LHCN-M2 (cell line): ENCODE measurements at places on chromosomes 13 and 19. TPM values are rescaled to one million over a fixed set of nuclear protein-coding genes. Genes with fewer than 3 reads are reported as not detected.

Gene ADAT3
- 6.0 and 7.6 TPM in 2 replicates for total RNA-seq

Gene MBD3L2
- not detected in 2 replicates for total RNA-seq

Gene CGB5
- total RNA-seq, result 1.1 TPM in 1 of 2 replicates, not detected in the other

Gene HIF3A
- total RNA-seq, result not detected in 2 replicates

Gene SYDE1
- 68.1 and 78.8 TPM in 2 replicates for total RNA-seq

Gene C1QTNF9B
- not detected in 2 replicates for total RNA-seq

Gene CGB1
- not detected in 2 replicates for total RNA-seq

Gene OR7D2
- 0.17 TPM in 1 of 2 replicates, not detected in the other for total RNA-seq

Gene ZNF582
- total RNA-seq, result 1.5 and 2.2 TPM in 2 replicates

Gene TNFSF11
- total RNA-seq, result not detected in 2 replicates

Gene IZUMO1
- total RNA-seq, result not detected in 2 replicates

Gene HIPK4
- total RNA-seq, result not detected in 2 replicates

Gene OR10H2
- not detected in 2 replicates for total RNA-seq

Gene PNMA8B
- total RNA-seq, result 0.19 TPM in 1 of 2 replicates, not detected in the other

Gene PNMA8C
- total RNA-seq, result 0.17 TPM in 1 of 2 replicates, not detected in the other

Gene FCGBP
- 0.06 and 0.13 TPM in 2 replicates for total RNA-seq

Gene MRI1
- 38.7 and 50.3 TPM in 2 replicates for total RNA-seq

Gene CPAMD8
- total RNA-seq, result 0.11 TPM in 1 of 2 replicates, not detected in the other

Gene CPB2
- total RNA-seq, result not detected in 2 replicates

Gene ZNF443
- total RNA-seq, result 3.5 and 4.5 TPM in 2 replicates

Gene GPR18
- total RNA-seq, result not detected in 2 replicates

Gene ZNF154
- total RNA-seq, result 0.96 and 1.1 TPM in 2 replicates

Gene FAAP24
- 7.1 and 8.7 TPM in 2 replicates for total RNA-seq

Gene KLK12
- not detected in 2 replicates for total RNA-seq

Gene KLK2
- not detected in 2 replicates for total RNA-seq

Gene AMH
- 13.8 and 14.1 TPM in 2 replicates for total RNA-seq

Gene CCL25
- total RNA-seq, result not detected in 2 replicates

Gene ERICH4
- not detected in 2 replicates for total RNA-seq

Gene ADPRHL1
- 9.7 and 10.8 TPM in 2 replicates for total RNA-seq

Gene CD209
- not detected in 2 replicates for total RNA-seq

Gene CBY2
- not detected in 2 replicates for total RNA-seq

Gene ZNF534
- total RNA-seq, result not detected in 2 replicates

Gene ZNF222
- total RNA-seq, result 3.8 and 5.7 TPM in 2 replicates

Gene CCNA1
- total RNA-seq, result 0.77 and 1.8 TPM in 2 replicates

Gene STARD13
- total RNA-seq, result 38.7 and 40.2 TPM in 2 replicates

Gene ZNF677
- total RNA-seq, result 4.2 and 6.7 TPM in 2 replicates
